ENCODE measurements at places on chromosomes 6 and 20.

DNA sequence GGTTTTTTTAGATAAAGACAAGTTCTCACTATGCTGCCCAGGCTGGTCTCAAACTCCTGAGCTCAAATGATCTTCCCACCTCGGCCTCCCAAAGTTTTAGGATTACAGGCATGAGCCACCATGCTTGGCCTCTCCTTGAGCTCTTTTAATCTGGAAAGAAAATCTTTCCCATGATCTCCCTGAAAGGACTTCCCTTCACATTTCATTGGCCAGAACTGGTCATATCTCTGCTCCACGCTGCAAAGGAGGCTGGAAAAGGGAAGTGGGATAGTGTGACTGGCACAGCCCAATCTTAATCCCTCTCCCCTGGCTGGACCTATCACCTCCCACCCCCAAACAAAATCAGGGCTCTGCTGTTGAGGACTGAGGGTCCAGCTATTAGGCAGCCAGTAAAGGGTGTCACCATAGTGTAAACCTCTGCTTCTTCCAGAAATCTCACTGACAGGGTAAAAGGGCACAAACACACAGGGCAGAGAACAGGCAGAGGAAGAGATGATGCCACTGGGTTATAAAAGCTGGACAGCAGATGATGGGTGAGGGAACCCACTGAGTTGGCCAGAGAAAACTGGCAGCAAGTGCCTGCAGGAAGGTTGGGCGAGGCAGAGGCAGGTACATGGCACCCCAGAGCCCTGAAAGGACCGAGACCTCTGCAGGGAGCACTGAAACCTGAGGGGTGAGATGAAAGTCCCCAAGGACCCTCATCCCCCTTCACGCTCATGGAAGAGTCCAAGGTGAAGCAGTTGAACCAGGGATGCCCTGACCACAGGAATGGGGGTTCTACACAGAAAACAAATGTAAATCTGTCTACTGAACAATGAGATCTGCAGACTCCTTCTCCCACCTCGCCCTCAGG, 83.1 kb upstream of the PTPN1 start:
- no peak for DNase-seq

DNA sequence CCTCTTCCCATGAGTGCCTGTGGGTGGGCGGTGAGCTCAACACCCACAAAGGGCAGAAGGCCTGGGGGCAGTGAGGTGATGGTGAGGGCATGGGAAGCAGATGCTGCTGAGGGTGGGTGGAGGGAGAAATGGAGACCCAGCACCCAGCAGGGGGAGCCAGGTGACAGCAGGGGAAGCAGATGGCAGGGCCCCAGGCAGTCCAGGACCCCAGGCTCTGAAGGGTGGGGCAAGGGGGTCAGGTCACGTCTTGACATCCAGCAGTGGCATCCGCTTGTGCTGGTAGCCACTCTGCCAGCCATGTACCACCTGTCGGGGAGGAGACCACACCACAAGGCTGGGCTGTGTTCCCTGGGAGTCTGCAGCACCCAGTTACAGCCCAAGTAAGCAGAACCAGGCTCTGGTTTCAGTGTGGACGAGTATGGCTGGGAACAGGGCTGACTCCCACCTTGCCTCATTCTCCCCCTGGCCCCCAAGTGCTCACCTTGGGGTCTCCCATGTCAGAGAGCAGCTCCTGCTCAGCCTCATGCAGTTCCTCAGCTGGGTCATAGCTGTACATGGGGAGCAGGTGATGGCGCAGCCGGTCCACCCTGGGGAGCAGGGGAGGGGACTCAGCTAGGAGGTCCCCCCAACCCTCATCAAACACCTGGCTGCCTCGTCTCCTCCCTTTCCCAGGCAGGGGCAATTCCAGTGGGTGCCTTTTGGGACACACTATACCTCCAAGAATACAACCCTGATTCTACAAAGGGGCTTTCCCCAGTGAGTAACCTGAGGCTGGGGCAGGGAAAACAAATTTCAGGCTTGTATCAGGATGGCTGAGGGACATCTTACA, 2.0 kb downstream of the SMIM29 start:
- no peak for DNase-seq

- DNase-seq: no peak
Observed at GRCh38 chr6:139926711-139927110, 552.3 kb upstream of the CITED2 start.

DNA sequence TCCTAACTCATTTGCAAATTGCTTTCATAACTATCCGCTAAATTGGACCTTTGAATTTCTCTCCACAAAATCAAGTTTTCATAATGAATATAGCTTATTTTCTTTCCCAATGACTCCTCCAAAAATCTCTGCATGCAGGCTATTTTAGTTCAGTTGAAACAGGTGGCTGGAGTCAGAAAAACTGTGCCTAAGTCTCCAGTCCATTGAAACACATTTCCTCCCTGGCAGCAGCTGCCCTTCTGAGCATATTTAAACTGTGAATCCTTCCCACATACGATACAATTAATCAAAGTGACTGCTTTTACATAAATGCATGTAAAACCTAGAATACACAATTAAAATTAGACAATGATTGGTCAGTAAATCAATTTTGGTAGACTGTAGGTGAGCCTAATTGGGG, 344.6 kb upstream of the MARCKS start:
- DNase-seq: no peak

GRCh38 chr6:100153636-100154275, 159.7 kb upstream of the MCHR2 start:
- DNase-seq: no peak

- no peak for DNase-seq
Observed at GRCh38 chr6:101534821-101535220, 141.3 kb downstream of the GRIK2 start.

GRCh38 chr6:117601811-117602150, 530 bp downstream of the GOPC start:
- no peak for DNase-seq

DNA sequence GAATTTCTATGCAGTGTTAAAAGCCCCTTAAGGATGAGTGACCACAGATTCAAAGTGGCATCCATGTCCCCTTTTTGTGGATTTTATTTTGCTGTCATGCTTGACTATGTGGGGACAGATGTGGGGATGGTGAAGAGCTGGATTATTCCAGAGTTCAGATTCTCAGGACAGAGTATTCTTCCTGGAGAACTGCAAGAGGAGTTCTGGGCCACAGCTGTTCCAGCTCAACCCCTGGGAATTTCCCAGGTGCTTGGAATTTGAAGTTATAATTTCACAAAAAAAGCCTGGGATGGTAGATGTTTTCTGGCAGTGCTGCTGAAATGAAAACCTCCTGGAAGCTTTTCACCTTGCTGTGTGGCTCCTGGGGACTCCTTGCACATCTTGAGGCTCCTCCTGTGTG, 671.8 kb upstream of the MARCKS start:
- no peak for DNase-seq

GRCh38 chr6:139635401-139636130, 261.1 kb upstream of the CITED2 start:
- no peak for DNase-seq

DNA sequence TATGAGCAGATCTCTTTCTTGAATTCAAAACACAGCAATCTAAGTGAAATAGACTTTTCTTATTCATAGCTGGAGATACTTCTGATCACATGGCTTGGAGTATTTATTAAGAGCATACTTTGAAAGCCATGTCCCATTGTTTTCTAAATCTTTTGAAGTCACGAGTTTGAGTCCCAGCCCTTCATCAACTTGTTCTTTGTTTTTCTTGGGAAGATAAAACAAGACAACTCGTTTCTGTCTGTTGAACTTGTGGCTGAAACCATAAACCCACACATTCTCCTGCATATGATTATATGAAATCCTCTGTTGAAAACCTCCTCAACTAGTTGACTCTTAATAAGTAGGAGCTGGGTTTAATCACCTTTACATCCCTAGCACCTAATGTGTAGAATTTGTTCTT, 3.3 kb downstream of the RNF144B start:
- DNase-seq: no peak

GRCh38 chr20:5780846-5781217, 30.6 kb downstream of the SHLD1 start:
- no peak for DNase-seq

- no peak for DNase-seq
Observed at GRCh38 chr20:13525225-13525940, 113.3 kb downstream of the TASP1 start.

GRCh38 chr6:156994215-156995076, 217.3 kb downstream of the ARID1B start:
- DNase-seq: no peak

GRCh38 chr6:43428874-43429273, 1.5 kb downstream of the ABCC10 start:
- no peak for DNase-seq

- DNase-seq: no peak
Observed at GRCh38 chr20:56985066-56985685, 281.3 kb downstream of the BMP7 start.

GRCh38 chr6:20207088-20207418, 5.2 kb downstream of the MBOAT1 start:
- no peak for DNase-seq

DNA sequence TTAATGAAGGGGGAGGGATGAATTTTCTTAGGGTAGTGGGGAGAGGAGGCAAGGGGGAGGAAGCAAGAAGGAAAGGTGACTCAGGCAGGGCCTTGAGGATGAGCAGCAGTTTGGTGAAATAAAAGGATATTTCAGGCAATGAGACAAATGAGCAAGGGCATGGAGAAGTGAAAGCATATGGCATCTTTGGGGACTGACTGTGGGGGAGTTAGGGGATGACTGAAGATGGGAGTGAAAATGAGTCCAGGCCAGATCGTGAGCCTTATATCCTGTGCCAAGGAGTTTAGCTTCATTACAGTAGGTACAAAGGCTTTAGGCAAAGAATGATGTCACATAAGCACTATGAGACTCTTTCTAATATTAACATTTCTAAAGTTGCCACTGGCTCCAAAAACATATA, 51.9 kb downstream of the ILRUN start:
- no peak for DNase-seq

DNA sequence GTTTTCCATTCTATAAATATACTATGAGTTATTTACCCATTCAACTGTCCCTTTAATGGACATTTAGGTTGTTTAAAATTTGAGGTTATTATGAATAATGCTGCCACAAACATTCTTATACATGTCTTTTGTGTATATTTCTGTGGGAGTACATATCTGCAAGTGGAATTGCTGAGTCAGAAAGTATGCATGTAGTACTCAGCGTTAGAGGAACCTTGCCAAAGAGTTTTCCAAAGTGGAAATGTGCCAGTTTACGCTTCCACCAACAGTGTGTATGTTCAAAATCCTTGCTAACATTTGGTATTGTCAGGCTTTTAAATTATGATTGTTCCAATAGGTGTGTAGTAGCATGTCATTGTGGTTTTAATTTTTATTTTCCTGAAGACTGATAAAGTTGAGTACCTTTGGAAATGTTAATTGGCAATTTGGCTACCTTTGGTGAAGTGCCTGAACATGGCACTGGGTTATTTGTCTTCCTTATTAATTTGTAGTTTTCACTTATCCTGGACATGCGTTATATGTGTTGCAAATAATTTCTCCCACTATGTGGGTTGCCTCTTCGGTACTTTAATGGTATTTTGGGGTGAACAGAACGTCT, 341.2 kb downstream of the CD83 start:
- no peak for DNase-seq

GRCh38 chr6:39330476-39330875, 8.0 kb upstream of the KCNK16 start:
- no peak for DNase-seq

DNA sequence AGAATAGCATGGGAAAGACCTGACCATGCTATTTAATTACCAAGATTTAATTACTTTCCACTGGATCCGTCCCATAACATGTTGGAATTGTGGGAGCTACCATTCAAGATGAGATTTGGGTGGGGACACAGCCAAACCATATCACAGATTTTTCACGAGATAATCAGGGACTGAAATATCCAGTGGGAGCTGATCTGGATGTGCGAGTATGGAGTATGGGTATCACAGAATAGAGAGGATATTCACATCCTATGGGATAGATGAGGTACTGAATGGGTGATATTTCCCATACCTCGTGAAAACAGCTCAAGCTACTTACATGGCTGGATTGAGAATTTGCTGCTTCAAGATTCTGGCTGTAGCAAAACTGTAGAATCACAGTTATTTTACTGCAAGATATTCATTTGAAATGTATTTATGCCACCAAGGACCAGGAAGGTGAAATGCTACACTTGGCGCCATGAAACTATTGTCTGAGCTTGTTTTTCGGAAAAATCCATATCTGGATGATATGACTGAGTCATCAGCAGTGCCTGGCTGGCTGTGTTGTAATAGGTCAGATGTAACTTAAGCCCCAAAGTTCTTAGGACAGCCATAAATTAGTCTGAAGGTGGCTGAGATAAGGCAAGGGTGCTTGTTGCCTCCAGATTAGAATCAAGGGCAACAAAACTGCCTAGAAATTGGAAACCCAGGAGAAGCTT, 29.8 kb downstream of the KCNS1 start:
- DNase-seq: no peak

DNA sequence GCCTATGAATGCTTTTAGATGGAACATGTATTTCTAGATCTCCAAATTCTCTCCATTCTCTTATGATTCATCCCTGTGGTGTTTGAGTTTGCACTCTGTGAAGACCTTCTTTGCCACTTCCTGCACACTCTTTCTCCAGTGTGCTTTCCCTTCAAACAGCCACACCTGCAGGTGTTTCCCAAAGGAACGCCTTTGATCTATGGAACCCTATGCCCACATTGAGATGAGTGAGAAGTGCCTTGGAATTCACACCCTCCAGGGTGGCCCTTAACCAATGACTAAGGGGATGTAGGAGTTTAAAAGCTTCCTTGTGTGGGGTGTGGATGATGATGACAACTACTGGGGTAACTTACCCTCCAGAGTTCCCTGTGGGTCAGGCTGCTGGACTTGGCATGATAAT, 570.1 kb downstream of the DHX35 start:
- DNase-seq: no peak

DNA sequence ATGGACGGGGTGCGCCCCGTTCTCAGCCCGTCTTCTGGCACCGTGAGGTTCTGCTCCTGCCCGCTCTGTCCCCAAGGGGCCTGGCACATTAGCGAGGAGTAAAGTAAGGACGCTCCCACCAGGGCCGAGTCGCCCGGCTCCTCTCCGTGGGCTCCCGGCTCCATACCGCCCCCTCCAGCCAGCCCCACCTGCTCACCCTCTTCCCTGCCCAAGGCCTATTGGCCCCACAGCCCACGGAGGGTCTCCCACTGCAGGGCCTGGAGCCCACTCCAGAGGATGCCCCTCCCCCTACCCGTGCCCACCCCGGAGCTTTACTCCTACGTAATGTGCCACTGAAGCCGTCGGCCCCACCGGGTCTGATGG, 47.5 kb upstream of the CHRNA4 start:
- DNase-seq: no peak

- no peak for DNase-seq
Observed at GRCh38 chr20:33664085-33664761, 2.1 kb downstream of the C20orf144 start.
